Right ventricle myocardium superior (tissue), 1 donor: ENCODE measurements at places on chromosomes 4 and X. TPM values are rescaled to one million over a fixed set of nuclear protein-coding genes. Genes with fewer than 3 reads are reported as not detected.

DNA sequence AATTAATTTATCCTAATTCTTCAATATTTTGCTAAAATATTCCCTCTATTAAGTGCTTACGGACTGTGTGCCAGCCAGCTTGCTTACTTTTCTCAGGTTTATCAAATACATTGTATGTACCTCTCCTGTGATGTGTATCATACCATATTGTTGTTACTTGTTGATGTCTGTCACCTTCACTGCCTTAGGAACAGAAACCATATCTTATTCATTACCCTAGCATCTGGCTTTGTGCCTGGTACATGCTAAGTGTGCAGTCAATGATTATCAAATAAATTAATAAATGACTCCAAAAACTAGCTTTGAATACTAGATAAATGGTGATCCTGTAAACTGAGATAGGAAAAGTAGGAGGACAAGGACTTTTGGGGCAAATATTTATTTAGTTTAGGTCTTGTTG lies 6.9 kb downstream of the CLCN3 start:
- DNase-seq: no peak

- DNase-seq: no peak
Measured at GRCh38 chr4:184453365-184454160, 20.8 kb downstream of the IRF2 start.

DNA sequence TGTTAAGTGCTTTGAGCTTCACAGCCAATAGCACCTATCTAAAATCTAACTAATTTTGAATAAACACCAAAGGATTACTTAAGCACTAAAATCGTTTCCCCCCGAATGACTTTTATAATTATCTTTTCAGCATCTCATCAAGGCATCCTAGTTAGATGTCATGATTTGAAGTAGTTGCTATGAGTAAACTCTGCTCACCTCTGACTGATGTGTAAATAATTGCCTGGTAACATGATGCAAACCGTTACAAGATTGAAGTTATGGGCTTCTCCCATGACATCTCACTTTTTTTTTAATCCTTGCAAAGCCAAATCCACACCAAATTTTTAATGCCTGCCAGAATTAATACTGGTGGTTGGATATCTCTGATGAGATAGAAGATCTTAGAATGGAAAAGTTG lies 377.1 kb downstream of the PRDM5 start:
- DNase-seq: no peak

DNA sequence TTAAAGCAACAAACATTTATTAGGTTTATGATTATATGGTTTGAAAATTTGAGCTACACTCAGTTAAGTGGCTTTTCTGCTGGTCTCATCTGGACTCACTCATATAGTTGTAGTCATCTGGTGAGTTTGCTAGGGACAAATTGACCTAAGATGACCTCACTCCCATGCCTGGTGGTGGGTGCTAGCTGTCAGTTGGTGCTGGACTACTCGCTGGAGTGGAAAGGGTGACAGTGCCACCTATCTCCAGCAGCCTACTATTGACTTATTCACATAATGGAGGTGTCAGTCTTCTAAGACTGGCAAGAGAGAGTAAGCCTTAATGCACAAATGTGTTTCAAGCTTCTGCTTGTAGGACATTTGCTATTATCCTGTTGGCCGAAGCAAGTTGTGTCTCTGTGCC lies 88.2 kb downstream of the TASL start:
- DNase-seq: no peak

GRCh38 chr4:29052266-29052665 lies 1667.9 kb upstream of the PCDH7 start:
- no peak for DNase-seq

- DNase-seq: no peak
Measured at GRCh38 chr4:101972791-101973190, 182.3 kb downstream of the BANK1 start.

DNA sequence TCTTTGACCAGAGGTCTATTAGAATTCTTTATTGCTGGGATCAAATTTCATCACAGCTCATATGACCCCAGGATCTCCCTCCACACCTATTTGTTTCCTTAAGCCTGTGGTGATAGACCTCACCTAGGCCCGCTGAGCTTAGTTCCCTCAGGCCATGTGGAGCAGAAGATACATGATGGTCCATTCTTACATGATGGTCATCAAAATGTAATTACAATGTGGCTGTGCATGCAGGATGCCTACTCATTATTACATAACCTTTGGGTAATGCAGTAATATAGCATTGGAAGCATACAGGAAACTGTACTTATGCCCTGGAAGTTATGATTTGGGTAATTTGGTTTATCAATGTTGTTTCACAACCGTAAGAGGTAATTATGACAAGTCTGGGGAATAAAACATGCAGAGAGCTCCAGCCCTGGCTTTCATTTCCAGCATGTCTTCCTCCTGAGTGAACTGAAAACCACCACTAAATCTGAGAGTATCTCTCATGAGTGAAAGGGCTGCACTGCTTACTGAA lies 67.0 kb upstream of the AGA start:
- DNase-seq: no peak

- no peak for DNase-seq
Measured at GRCh38 chr4:173365359-173365996, 5.3 kb upstream of the SAP30 start.

GRCh38 chrX:72685018-72685417 lies 29.1 kb downstream of the PHKA1 start:
- DNase-seq: no peak

GRCh38 chr4:143251348-143251747 lies 66.6 kb downstream of the USP38 start:
- no peak for DNase-seq

- DNase-seq: no peak
Measured at GRCh38 chr4:54169176-54169575, 59.9 kb upstream of the PDGFRA start.

- no peak for DNase-seq
Measured at GRCh38 chr4:68985442-68985841, 33.8 kb upstream of the UGT2A3 start.

GRCh38 chr4:86921608-86922252 lies 13.1 kb upstream of the AFF1 start:
- DNase-seq: no peak

DNA sequence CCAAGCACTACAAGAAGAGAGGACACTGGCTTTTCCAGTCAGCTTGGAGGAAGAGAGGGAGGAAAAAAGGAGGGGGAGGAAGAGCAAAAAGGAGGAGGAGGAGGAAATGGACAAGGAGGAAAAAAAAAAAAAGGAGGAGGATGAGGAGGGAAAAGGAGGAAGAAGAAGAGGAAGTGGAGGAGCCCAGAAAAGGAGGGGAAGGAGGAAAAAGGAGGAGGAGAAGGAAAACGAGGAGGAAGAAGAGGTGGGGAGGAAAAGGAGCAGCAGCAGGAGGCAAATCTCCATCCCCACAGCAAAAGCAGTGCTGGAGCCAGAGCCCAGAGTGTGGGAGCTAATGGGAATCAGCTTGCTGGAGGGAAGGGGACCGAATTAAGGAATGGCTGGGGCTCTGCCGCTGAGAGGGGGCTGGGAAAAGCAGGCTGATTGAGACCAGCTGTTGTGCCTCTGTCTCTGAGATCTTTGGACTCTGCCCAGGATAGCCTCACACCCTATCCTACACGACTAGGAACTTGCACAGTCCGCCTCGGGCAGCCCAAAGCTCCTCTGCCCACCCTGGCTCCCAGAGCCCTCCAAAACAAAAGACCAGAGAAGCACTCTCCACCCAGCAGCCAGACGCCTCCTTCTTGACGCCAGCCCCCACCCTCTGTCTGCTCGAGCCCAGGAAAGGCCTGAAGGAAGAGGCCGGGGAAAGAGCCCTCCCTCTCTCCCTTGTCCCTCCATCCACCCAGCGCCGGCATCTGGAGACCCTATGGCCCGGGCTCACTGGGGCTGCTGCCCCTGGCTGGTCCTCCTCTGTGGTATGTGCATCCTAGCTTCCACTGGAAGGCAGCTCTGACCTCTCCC lies at the start of gene XPNPEP2:
Gene XPNPEP2 (plus strand): TSS at position 514 of the 843 bp plus-strand sequence. CDS start 235 bp downstream, at position 749.
- DNase-seq: peak; percentile 55

- no peak for DNase-seq
Measured at GRCh38 chr4:76665721-76666120, 230.7 kb downstream of the SHROOM3 start.

DNA sequence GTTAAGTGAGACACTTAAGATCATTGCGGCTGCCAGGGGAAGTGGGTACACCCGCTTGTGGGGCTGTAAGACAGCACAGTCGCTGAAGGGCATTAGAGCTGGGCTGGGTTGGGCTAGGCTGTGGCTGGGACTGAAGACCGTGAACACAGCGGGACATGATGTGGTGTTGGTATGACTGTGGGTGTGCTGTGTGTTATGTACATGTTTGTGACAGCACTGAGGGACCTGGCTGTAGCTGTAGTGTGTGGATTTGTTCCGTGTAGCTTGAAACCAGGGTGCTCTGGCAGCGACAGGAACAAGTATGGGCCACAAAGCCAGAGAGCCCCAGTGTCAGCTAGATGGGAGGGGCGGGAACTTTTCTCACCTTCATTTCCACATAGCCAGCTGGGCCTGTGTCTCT lies 82.1 kb downstream of the NHSL2 start:
- no peak for DNase-seq

DNA sequence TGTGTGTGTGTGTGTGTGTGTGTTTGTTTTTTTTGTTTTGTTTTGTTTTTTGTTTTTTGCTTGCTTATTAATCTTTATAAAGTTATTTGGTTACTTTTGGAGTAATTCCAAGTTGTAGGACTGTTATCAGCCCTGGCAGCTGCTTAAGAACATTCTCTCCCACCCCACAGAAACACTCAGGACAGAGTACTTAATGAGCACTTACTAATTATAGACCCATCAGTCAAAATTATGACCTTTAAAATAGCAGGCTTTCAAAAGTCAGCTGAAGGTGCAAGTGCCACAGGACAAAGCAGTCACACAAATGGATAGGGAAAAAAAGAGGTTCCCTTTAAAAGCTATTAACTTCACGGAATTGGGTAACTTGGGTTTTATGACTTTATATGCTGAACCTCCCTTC lies 69.0 kb downstream of the BEND2 start:
- DNase-seq: no peak

DNA sequence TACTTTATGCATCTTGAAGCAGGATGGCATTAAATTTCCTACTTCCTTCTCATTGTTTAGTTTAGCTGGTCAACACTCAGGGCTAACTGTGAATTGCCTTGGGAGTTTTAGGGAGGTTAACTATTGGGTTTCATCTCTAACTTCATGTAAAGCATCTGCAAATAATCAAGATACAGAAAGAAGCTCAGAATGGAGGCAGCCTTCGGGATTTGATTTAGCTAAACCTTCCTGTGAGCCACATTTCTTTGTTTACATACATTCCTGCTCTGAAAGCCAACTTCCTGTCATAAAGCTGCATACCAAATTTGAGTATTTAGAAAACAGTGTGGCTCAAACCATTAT lies 131.7 kb upstream of the PCDH18 start:
- no peak for DNase-seq

DNA sequence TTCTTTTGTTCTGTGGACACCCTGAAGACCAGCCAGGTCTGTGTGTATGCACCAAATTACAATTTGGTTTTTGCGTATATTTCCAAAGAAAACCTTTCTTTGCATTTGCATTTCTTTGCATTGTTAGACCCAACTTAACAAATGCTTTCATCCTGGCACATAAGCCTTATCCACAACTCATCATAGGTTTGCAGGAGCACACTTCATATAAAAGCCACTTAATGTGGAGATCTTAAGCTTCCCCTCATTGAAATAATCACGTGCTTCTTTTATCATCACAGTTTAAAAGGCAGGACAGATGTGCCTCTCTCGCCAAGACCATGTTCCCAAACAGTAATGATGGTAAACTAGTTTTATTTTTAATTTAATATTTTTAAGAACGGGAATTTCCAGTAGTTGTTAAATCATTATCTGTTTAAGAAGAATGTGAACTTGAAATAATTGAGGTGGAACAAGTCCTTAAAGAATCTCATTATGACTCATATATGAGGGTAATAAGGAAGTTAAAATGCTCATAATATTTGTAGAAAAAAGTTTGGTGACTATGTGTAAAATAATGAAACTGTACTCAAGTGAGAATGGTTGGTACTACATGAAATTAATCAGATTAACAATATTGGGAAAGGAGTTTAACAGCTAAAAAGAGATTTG lies 65.5 kb downstream of the GLRA3 start:
- no peak for DNase-seq

GRCh38 chr4:166527500-166527899 lies 654.5 kb downstream of the TLL1 start:
- DNase-seq: no peak

GRCh38 chrX:97366237-97366636 lies 482.5 kb downstream of the RPA4 start:
- DNase-seq: no peak

DNA sequence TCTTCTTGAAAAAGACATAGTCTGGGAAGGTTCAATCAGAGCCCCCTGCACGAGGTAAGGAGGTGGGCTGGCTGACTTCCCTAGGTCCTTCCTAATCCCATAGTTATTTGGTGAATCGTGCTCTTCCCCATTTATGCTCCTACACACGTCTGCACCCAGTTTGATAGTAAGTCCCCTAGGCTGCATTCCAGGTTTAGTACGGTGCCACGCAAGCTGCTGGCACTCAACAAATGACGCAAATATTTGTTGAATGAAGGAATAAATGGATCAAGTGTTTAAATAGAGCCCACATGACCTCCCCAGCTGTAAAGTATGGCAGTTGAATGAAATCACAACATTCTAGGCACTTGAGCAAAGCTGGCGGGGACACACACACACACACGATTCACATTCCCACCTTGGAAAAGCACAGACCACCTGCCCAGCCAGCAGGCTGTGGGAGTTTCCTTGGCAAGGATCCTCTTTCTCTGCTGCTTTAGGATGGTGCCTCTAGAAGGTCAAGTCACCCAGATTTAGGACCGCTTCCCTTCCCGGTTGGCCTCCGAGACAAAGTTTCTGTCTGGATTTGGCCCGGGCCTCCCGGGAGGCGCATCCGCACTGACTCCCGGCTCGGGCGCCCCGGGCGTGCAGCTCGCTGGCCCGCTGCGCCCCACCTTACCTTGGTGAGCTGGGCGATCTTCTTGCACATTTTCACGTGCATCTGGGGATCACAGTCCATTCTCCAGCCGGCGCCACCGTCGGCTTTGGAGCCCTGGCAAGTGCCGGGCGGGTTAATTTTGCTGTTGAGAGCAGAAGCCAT lies 721 bp downstream of the FAM184B start:
- DNase-seq: no peak

DNA sequence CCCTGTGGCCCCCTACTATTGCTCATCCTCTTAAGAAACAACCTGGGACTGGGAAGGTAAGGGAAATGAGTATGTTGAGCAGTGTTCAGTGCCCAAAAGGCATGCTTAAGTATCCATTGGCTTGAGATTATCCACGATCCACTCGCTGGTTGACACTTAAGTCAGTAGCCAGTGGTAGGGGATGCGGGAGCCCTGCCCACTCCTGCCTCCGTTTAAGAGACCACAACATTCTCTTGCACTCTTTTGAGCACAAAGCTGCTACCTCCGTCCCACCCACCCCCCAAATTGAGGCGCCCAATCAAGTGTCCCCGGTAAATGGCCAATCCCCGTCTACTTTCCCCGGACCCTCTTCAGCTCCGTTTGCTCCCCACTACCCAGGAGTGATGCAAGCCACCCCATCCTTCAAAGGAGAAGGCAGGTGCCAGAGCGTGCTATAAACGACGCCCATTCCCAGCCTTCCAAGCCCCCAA lies 25.0 kb downstream of the UTP14A start:
- DNase-seq: peak; percentile 42

Gene CLGN
- total RNA-seq: 77.8 TPM

Gene NHS
- 1.2 TPM for total RNA-seq

Gene SOWAHD
- 0.51 TPM for total RNA-seq

Gene GPRASP1
- 3.8 TPM for total RNA-seq

Gene SPRY1
- total RNA-seq: 37.3 TPM

Gene XAGE1A
- total RNA-seq: not detected

Gene GYPA
- total RNA-seq: not detected

Gene UGT2A3
- not detected for total RNA-seq

Gene DGAT2L6
- not detected for total RNA-seq

Gene TMEM192
- 15.8 TPM for total RNA-seq

Gene LRRC66
- 0.32 TPM for total RNA-seq

Gene GNRHR
- not detected for total RNA-seq
